ENCODE measurements at places on chromosomes 11 and 22. TPM values are rescaled to one million over a fixed set of nuclear protein-coding genes. Genes with fewer than 3 reads are reported as not detected.

GRCh38 chr11:117557361-117557760 lies 229.7 kb downstream of the CEP164 start:
- no peak for DNase-seq

- DNase-seq = no peak
Observed at GRCh38 chr11:70358753-70359152, 39.6 kb upstream of the CTTN start.

GRCh38 chr11:69204941-69205742 lies 49.4 kb downstream of the SMIM38 start:
- no peak for DNase-seq

DNA sequence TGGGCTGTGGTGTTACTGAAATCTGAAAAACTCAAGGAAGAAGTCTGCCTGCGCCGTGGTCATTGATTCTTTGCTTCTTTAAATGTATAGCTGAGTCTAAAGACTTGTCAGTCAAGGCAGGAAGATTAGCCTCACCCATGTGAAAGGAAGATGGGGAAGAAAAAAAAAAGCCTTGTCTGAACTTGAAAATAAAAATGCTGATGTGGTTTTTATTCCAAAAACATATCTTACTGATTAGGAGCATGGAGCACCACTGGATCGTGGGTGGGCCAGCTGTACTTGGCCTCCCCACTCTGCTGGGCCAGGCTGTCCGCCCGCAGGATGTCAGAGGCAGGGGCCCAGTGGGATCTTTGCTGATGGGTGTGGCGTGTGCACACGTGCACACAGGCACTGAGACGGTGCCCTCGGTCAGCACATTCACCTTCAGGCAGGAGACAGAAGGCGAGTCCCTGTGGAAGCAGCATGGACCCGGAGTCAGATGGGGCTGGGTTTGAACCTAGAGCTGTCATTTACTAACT lies 111.9 kb downstream of the WNT7B start:
- peak; percentile 2 for DNase-seq

GRCh38 chr11:1757861-1758610 lies 5.7 kb downstream of the CTSD start:
- DNase-seq = peak; percentile 84

DNA sequence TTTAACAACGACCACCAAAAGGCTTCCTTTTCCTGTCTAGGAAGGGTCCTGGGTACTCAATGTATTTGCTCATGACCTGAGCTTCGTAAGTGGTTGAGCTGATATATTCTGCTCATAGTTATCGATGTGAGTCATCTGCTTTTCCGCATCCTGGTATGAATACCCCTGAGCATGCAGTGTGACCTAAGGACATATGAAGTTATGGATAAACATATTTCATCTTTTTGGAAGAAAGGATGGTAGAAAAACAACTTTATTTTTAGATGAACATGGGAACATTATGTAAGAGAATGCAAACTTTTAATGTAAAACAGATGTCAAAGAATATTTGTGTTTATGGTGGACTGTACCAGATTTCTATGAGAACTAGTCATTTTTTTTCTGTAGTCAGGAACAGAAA lies 28.4 kb downstream of the TRPC6 start:
- no peak for DNase-seq

DNA sequence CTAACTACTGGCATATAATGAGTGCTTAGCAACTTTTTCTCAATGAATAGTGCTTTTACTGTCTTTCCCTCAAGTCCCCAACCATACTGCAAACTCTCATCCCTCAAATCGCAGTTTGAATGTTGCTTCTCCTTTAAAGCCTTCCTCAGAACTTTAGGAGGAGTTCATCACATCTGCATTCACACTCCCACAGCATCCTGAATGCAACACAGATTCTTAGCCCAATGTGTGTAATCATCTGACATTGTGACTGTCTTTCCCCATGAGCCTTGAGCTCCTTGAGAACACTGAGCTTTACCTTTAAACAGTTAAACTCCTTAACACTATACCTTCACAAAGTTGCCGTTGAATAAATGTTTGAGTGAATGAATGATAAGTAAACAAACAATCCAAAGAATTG lies 81.7 kb upstream of the FAM181B start:
- DNase-seq = no peak

DNA sequence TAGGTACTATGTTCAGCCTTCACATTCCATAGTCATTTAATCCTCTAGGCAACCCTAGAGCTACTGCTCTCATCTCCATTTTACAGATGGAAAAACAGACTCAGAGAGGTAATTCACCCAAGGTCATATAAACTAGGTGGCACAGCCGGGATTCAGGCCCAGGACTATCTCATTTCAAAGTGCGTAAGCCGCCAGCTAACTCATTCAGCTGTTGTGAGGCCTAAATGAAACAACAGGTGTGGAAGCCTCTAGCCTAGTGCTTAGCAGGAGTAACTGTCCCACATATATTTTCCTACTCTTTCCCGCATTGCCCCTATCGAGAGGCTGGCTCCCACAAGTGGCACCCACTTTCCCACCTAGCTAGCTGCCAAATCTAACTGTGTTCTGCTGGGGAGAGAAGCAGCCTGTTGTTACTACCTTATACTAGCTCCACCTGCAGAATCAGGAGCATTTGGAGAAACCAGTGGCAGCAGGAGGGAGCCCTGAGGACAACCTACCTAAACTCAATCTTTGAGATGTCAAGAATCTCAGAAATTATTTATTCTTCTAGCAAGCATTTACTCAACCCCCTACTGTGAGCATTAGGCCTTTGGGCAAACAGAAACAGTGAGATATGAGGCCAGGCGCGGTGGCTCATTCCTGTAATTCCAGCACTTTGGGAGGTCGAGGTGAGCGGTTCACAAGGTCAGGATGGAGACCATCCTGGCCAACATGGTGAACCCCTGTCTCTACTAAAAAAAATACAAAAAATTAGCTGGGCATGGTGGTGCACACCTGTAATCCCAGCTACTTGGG lies 20.9 kb downstream of the PRG3 start:
- DNase-seq = no peak

DNA sequence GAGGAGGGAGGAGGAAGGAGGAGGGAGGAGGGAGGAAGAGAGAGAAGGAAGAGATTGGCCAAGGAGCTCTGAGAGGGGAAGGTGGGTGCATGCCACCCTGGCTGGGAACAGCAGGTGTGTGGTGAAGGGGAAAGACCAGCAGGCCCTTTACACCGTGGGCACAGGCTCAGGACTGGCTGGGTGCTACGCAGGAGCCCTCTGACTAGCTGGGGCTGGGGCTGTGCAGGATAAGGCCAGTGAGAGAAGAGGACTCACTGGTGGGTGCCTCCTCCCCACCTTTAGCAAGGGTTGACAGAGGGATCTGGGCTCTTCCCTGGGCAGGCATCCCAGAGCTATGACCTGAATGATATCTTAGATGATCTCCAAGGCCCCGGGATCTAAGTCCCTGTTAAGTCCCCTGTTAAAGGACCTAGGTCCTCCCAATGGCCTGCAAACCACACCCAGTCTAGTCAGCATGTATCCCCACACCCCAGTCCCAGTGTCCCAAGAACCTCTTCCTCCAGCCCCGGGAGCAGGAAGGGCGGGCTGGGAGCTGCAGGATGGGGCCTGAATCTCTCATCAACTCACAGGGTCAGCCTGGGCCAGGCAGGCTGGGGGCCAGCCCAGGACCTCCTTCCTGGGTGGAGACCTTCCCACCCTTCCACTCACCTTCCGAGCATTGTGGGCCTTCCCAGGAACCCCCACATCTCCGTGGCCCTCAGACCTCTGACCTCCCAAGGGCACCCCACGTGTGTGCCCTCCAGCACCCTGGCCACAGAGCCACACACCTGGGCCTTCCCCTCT lies 55.4 kb downstream of the CDKN1C start:
- no peak for DNase-seq

GRCh38 chr11:95296621-95297025 lies 65.6 kb upstream of the SESN3 start:
- no peak for DNase-seq

DNA sequence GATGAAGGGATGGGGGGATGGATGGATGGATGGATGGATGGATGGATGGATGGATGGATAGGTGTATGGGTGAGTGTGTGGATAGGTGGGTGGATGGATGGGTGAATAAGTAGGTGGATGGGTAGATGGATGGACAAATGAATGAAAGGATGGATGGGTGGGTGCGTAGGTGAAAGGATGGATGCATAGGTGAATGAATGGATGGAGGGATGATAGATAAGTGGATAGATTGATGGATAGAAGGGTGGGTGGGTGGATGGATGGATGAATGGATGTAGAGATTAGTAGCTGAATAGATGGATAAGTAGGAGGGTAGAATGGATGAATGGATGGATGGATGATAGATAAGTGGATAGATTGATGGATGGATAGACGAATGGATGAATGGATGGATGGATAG lies 152.7 kb downstream of the MN1 start:
- no peak for DNase-seq

DNA sequence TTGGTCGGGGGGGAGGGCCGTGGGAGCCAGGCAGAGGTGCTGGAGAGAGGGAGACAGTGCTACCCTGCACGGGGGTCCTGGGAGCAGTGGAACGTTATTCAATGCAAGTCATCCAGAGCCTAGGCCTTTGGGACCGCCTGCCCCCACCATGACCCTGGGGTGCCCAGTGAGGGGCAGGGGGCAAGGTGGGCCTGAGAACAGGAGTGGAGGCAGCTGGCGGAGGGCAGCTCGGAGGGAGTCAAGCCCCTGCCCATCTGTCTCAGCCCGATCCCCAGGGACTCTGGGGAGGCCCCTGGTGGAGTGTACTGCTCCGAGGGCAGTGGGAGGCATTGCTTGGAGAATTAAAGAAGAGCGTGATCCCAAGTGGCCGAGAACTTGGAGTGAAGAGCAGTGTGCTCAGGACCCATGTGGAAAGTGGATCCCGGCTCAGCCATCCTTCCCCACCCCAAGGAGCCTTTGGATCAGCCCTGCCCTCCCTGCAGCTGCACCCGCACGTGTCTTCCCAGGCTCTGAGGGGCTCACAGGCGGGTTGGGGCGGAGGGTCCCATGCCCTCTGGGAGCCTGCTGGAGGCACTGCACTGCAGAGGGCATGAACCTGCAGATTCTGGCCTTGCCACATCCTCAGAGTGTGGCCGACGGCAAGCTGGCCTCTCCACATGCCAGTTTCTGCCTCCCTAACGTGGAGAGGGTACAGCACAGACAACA lies 34.0 kb upstream of the SMIM38 start:
- no peak for DNase-seq

DNA sequence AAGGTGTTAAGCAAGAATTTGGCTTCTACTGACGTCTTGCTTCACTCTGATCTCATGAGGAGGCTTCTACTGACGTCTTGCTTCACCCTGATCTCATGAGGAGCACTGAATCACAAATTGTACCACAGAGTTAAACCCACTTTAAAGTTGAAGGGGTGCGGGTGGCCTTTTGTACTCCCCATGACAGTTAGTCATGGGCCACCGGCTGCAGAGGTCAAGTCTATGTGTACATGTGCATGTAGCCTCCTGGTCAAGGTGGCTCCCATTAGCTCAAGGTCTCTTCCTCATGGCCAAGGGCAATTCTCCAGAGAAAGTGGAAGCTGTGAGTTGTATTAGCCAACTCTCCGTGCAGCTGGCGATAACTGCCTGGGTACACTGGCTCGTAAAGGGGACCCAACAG lies 23.1 kb upstream of the FZD4 start:
- no peak for DNase-seq

DNA sequence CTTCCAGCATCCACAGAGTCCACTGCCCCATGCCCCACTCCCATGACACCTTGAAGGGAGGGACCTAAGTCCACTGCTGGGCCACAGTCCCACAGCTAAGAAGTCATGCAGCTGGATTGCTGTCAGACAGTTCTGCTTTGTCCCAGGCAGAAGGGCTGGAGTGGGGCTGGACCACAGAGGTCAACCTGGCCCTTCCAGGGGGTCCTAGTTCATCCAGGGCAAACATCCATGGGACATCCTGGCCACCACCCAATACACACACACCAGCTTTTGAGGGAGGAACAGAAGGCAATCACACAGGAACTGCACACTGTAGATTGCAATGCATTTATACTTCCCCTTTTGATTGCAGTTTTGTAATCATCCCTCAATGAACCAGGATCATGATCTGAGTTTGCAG lies 11.3 kb upstream of the APOL4 start:
- no peak for DNase-seq

C11orf24 gene
- 6.5 TPM for total RNA-seq

SLC22A6 gene
- total RNA-seq = not detected

CBLIF gene
- total RNA-seq = not detected

OR10D3 gene
- total RNA-seq = not detected

ANO1 gene
- total RNA-seq = not detected

Data from CD8-positive, alpha-beta T cell (primary cell).